Hepatocyte (in vitro differentiated cells): ENCODE measurements at places on chromosomes 2 and 18. TPM values are rescaled to one million over a fixed set of nuclear protein-coding genes. Genes with fewer than 3 reads are reported as not detected.

RAB3GAP1 gene
- 61.1 and 62.5 TPM in 2 replicates for total RNA-seq

SOWAHC gene
- 26.2 and 26.5 TPM in 2 replicates for total RNA-seq

- no peak overlapping the region for H3K27ac ChIP-seq
- no peaks in the 10 kb centered on the region for H3K36me3 ChIP-seq
- H3K4me3 ChIP-seq = no peak overlapping the region
- no peaks in the 10 kb centered on the region for H3K27me3 ChIP-seq
- DNase-seq = no peak
- H3K4me1 ChIP-seq = peaks cover 7% of the 10 kb centered on the region
Measured at GRCh38 chr2:96809951-96810782, 5.9 kb upstream of the CNNM3 start.

DNA sequence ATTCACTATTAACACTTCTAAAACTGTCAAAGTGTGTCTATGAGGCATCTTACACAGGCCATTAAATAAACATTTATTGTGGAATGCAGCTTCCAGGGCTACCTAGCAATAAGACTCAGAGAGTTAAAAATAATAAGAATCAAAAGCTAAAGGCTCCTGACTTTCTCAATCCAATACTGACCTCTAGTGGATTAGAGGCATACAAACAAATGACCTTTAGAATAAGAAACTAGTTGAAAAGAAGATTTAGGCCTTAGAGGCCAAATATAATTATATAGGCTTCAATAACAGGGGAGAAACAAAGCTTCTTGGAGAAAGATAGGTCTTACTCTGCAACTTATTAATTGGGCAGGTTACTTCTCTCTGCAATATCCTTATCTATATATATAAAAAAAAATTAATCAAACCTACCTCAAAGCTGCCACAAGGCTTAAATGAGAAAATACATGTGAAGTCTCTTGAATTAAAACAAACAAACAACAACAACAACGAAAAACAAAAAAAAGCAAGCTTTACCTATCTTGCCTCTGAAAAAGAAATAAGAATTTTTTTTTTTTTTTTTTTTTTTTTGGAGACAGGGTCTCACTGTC is 246.1 kb downstream of the EXOC6B start:
- no peak overlapping the region for H3K27ac ChIP-seq
- H3K4me3 ChIP-seq = no peak overlapping the region
- DNase-seq = peak; percentile 32
- no peaks in the 10 kb centered on the region for H3K4me1 ChIP-seq

GRCh38 chr2:122391726-122392125 is 636.3 kb downstream of the TSN start:
- no peaks in the 10 kb centered on the region for H3K36me3 ChIP-seq
- H3K4me3 ChIP-seq = no peak overlapping the region
- H3K4me1 ChIP-seq = no peaks in the 10 kb centered on the region

DNA sequence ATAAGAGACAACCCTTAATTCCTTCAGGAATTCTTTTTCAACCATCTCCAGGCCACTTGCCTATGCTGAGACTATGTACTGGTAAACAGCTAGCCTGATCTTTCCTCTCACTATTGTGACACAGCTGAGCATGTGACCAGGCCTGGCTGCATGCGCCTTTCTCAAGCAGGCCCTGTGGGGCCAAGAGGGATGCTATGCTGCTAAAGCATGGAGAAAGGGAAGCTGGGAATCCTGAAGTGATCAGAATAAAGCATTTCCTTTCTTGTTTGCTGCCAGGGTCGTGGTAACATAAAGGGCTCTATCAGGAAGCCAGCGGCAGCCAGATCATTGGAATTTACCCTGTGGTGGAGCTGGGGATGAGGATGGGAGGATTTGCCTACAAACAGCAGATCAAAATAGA is 29.8 kb upstream of the LCLAT1 start:
- no peak overlapping the region for H3K4me3 ChIP-seq
- peak; percentile 57 for DNase-seq
- no peaks in the 10 kb centered on the region for H3K27me3 ChIP-seq
- no peaks in the 10 kb centered on the region for H3K36me3 ChIP-seq
